ENCODE measurements at places on chromosomes 4 and X. TPM values are rescaled to one million over a fixed set of nuclear protein-coding genes. Genes with fewer than 3 reads are reported as not detected.
A peak's percentile ranks its signal among the peaks of the same experiment; 100 is the strongest.

GRCh38 chrX:19065535-19065934, 56.7 kb downstream of the ADGRG2 start:
- no peaks in the 10 kb centered on the region for H3K4me1 ChIP-seq
- no peak overlapping the region for H3K4me3 ChIP-seq
- no peak for DNase-seq
- no peaks in the 10 kb centered on the region for H3K36me3 ChIP-seq
- no peak overlapping the region for H3K27ac ChIP-seq

PRSS48 gene
- total RNA-seq, result not detected

UGT2A1 gene
- 0.22 TPM for total RNA-seq

CHST7 gene
- total RNA-seq, result 4.6 TPM

DNA sequence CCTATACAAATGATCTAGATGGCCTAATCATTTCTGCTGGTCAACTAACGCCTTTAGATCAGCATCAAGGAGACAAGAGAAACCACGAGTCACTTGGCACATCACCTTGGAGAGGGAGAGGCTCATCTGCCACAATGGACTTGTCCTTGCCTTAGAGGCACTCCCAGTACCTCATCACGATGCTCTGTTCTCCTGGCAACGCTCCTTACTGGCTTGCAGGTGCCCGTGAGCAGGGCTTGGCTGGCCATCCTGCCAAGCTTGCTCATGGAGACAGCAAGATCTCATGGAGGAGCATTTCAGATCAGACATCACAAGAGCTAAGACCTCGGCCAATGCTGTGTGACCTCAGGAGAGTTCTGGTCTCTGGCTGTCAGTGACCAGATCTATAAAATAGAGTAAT, 2.7 kb upstream of the SMIM20 start:
- H3K4me3 ChIP-seq, result no peak overlapping the region
- no peaks in the 10 kb centered on the region for H3K27me3 ChIP-seq
- H3K4me1 ChIP-seq, result peaks cover 25% of the 10 kb centered on the region
- no peaks in the 10 kb centered on the region for H3K36me3 ChIP-seq
- no peak for DNase-seq

DNA sequence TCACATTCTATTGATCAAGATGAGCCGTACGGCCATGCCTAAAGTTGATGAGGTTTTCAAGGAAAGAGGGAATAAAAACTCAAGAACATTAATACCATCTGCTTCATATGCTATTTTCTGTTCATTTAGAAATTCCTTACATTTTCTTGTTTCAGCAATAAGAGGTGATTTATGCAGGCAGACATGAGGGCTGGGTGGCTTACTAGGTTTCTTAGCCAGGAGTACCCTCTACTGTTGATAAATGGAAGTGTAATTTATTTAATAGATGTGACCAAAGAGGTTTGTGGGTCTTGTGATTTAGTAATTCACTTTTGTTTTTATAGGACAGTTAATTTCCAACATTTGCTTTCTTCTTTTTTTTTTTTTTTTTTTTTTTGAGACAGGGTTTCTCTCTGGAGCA, 6.4 kb upstream of the SMIM9 start:
- H3K27ac ChIP-seq, result no peak overlapping the region
- H3K36me3 ChIP-seq, result no peaks in the 10 kb centered on the region
- no peaks in the 10 kb centered on the region for H3K27me3 ChIP-seq
- no peak overlapping the region for H3K4me3 ChIP-seq
- DNase-seq, result no peak

- H3K4me1 ChIP-seq, result peaks cover 5% of the 10 kb centered on the region
- no peaks in the 10 kb centered on the region for H3K27me3 ChIP-seq
- DNase-seq, result no peak
- no peak overlapping the region for H3K27ac ChIP-seq
- peaks cover 24% of the 10 kb centered on the region for H3K36me3 ChIP-seq
Measured at GRCh38 chr4:87097075-87097474, 123.3 kb downstream of the KLHL8 start.

TBC1D9 gene
- total RNA-seq, result 0.33 TPM

GRCh38 chrX:56281789-56282188, 49.6 kb downstream of the KLF8 start:
- no peaks in the 10 kb centered on the region for H3K36me3 ChIP-seq
- no peaks in the 10 kb centered on the region for H3K4me1 ChIP-seq
- DNase-seq, result peak; percentile 7
- H3K27me3 ChIP-seq, result no peaks in the 10 kb centered on the region
- no peak overlapping the region for H3K27ac ChIP-seq

FABP2 gene
- not detected for total RNA-seq

COX7B2 gene
- not detected for total RNA-seq

DNA sequence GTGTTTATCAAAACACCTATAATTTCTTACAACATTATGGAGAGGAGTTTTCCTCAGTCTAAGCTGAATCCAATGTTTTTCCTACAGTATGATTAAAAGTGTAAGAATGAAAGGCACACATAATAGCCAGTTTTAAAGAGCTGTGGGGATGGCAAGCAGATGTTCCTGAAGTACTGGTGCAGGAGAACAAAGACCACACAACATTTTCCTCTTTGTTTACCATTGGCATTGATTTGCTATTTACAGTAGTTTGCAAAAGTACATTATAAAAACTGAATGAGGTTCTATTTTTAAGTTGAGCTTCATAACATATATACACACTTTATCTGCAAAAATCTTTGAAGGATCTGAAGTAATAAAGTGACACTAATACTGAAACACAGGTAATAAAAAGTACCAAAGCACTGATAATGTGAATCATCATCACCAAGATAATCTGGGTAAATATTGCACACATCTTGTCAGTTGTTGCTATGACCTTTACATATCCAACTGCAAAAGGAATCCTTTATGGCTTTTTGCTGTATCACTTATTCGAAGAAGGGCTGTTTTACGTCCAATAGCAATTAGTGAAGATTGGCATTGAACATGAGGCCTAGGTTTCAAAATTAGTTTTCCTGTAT, 22.5 kb downstream of the TCEAL1 start:
- DNase-seq, result no peak
- no peaks in the 10 kb centered on the region for H3K4me1 ChIP-seq
- H3K4me3 ChIP-seq, result no peak overlapping the region
- no peaks in the 10 kb centered on the region for H3K27me3 ChIP-seq
- H3K27ac ChIP-seq, result no peak overlapping the region

DNA sequence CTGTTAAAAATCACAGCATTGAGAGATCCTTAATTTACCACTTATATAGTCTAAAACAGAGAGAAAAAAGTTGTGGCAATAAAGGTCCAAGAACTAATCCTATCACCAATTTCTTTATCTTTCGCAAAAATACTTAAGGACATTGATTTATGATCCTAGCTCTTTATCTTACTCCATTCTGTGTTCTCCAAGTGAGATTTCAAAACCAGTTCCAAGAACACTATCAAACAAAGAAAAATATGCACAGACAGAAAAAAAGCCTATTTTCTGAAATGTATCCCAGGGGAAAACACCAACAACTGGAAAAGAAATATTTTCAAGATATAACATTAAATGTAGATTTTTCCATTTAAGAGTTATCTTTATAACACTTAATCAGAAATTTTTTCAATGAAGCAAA, 172.8 kb downstream of the APBB2 start:
- H3K27me3 ChIP-seq, result no peaks in the 10 kb centered on the region
- no peak overlapping the region for H3K27ac ChIP-seq
- no peak for DNase-seq
- no peak overlapping the region for H3K4me3 ChIP-seq

DNA sequence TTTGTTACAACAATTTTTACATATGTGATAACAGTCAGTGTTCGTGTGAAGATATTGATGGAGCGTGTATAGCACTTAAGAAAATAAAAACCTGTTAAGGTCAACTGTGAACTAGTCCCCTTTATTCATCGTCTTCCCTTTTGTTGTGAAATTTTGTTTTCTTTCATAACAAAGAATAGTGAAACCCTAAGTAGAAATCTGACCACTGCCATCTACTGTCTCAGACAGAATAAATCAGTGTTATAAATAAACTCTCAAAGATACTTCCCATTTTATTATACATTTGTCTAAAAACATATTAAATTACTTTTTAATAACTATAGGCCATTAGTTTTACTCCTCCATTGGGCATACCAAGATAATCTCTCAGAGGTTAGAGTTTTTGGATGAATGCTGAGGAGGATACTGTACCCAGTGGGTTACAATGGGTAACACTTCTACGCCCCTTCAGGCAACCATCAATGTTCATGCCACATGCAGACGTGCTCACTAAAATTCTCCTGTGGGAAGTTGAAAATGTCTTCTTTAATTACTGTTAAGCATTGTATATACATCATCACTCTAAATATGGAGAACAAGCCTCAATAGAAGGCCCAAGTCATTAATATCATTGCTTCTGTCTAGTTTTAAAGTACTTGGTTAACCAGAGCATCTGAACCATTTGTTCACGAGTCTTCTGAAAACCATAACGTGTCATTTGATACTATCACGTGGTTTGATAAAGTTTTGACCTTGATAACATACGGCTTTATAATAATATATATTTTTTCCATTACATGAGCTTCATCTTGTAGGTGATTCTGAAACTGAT, 171.2 kb downstream of the TMA16 start:
- H3K36me3 ChIP-seq, result no peaks in the 10 kb centered on the region
- DNase-seq, result no peak
- H3K27me3 ChIP-seq, result no peaks in the 10 kb centered on the region
- H3K27ac ChIP-seq, result no peak overlapping the region
- peaks cover 13% of the 10 kb centered on the region for H3K4me1 ChIP-seq
- H3K4me3 ChIP-seq, result no peak overlapping the region

DNA sequence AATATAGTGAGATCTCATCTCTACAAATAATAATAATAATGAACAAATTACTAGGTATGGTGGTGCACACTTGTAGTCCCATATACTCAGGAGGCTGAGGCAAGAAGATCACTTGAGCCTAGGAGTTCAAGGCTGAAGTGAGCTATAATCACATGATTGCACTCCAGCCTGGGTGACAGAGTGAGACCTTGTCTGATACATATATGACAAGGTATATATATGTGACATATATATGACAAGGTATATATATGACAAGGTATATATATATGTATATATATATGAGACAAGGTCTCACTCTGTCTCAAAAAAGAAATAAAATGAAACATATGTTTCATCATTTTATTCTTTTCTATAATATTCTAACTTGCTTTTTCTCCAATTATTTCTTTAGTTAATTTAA, 278.1 kb upstream of the TET2 start:
- no peak for DNase-seq
- H3K4me1 ChIP-seq, result no peaks in the 10 kb centered on the region
- H3K27ac ChIP-seq, result no peak overlapping the region
- H3K27me3 ChIP-seq, result peaks cover 4% of the 10 kb centered on the region
- H3K4me3 ChIP-seq, result no peak overlapping the region

DNA sequence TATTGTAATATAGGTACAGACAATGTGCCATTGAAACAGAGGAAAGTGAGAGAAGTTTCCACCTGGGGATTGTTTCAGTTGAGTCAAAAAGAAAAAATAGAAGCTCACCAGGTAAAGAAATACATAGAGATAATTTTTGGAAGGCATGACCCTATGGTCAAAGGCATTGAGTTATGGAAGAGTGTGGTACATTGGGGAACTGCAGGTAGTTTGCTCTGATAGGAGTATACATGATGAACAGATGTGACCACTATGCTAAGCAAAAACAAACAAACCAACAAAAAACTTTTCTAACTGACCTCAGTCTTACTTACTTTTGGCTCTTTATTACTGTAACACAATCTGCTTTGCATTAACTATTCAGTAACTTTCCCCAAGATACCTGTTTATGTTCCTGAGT, 85.9 kb downstream of the UGT8 start:
- no peak for DNase-seq
- H3K27ac ChIP-seq, result no peak overlapping the region
- H3K36me3 ChIP-seq, result no peaks in the 10 kb centered on the region

MAGEA9B gene
- not detected for total RNA-seq

GRCh38 chrX:39195156-39195555, 393.9 kb downstream of the MID1IP1 start:
- no peaks in the 10 kb centered on the region for H3K27me3 ChIP-seq
- no peak for DNase-seq
- no peak overlapping the region for H3K27ac ChIP-seq
- no peaks in the 10 kb centered on the region for H3K36me3 ChIP-seq
- H3K4me1 ChIP-seq, result peaks cover 27% of the 10 kb centered on the region
- H3K4me3 ChIP-seq, result peak overlapping the region; percentile 2

GPC4 gene
- not detected for total RNA-seq
